Foreskin keratinocyte (primary cell): ENCODE measurements at places on chromosomes 2 and 18. TPM values are rescaled to one million over a fixed set of nuclear protein-coding genes. Genes with fewer than 3 reads are reported as not detected.

GRCh38 chr2:218138047-218138446 lies 12.2 kb downstream of the CXCR2 start:
- peak; percentile 42 for DNase-seq

DNA sequence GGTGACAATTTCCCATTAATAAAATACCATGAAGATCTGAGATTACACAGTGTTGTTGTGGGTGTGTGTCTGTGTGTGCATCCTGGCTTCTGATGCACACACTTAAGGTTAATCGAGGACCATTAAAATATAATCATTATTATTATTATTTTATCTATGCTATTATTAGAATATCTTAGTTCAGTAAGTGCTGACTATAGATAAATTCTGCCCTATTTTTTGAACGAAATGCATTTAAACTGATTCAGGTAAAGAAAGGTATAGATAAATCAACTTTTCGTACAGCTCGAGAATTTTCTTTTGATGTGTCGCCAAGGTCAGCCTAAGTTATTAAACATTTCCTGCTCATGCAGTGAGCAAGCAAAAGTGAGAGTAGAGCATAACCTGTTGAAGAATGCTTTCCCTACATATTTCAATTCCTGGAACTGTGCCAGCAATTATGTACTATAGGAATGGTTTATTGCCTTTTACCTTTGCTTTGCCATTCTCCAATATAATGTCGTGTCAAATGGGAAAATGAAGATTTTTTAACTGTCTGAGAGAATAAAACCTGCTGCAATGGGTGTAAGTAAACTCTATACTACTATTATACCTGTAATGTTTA lies 25.8 kb downstream of the KCNJ3 start:
- no peak for DNase-seq

- no peak for DNase-seq
Measured at GRCh38 chr2:204947405-204947804, 402.1 kb downstream of the PARD3B start.

GRCh38 chr18:49561289-49562193 lies at the start of gene LIPG:
LIPG (plus strand) TSS chr18:49562057; CDS start chr18:49562309, 252 bp downstream.
- DNase-seq: peak; percentile 94

DNA sequence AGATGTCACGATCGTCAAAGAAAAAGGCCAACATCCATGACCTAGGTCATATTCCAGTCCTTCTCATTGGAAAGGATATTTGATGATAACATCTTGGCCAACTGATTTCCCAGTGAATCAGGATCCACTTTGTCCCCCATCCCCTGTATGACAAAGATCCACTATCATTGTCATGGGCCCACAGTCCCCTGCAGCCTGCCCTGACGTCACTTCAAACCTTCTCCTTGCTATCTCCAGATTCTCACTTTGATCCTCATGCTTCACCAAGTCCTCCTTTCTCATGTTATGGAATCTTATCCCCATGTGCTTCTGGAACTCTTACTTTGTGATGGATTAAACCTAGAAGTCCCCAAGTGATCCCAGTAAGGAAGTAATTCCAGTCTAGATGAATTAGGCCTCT lies 25.7 kb downstream of the GALNT14 start:
- no peak for DNase-seq

Gene MAPRE2
- 8.0 and 11.0 TPM in 2 replicates for total RNA-seq

Gene IL36B
- total RNA-seq: not detected in 2 replicates

Gene USP37
- total RNA-seq: 11.7 and 13.1 TPM in 2 replicates

Gene ALPI
- not detected in 2 replicates for total RNA-seq
